ENCODE measurements at places on chromosomes 6 and 20.

- no peak for DNase-seq
Observed at GRCh38 chr6:113065611-113066010, 718.5 kb downstream of the RFPL4B start.

DNA sequence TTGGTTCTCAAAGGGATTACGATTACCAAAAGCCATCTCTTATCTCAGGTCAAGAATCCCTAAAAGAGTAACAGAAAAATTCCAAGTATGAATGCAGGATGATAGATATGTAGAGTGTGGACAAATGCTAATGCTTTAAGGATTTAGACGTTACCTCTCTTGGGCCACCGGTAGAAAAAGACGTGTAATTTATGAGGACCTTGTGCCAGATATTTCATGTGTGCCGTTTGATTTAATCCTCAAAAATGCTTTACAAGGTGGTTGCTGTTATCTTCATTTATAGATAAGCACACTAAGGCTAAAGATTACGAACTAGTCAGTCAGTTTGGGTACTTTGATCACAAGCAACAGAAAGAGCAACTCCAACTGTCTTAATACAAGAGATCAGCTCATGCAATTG, 370.8 kb upstream of the JAG1 start:
- no peak for DNase-seq

- DNase-seq = no peak
Observed at GRCh38 chr6:30071081-30071818, 4.3 kb downstream of the PPP1R11 start.

DNA sequence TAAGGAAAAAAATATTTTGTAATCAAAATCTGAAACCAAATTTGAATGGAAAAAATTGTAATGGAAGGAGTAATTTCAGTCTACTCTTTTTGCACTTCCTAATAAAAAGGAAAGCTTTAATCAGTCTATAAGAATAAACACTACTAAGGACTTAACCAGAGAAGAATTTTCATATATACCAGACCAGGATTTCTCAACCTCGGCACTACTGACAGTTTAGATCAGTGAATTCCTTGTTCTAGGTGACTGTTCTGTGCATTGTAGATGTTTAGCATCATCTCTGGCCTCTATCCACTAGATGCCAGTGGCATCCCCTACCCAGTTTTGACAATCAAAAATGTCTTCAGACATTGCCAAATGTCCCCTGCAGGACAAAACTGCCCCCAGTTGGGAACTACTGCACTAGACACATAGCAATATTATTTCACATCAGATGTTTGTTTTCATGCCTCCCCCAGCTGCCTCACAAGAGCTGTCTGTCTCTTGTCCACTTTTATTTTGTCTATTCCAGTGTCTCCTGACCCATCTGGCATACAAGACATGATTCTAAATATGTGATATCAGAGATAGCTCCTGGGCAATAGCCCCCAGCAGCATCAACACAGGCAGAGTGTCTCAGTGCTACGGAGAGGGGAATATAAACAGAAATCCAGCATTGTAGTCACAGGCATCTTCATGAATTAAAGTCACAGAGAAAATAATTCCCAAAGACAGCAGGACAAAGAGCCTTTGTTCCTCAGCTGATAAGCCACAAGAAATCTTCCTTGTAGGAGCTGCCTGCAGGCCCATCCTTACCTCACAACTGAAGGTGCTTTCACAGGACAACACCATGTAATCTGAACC, 27.0 kb downstream of the DNAAF9 start:
- no peak for DNase-seq

GRCh38 chr6:52595796-52596130, 18.9 kb upstream of the TRAM2 start:
- no peak for DNase-seq

- no peak for DNase-seq
Observed at GRCh38 chr6:7848229-7848628, 62.4 kb downstream of the TXNDC5 start.
